RPMI8226 (cell line): ENCODE measurements at places on chromosomes 7 and 10.

- no peak for DNase-seq
Measured at GRCh38 chr10:129055225-129055624, 411.8 kb upstream of the MGMT start.

DNA sequence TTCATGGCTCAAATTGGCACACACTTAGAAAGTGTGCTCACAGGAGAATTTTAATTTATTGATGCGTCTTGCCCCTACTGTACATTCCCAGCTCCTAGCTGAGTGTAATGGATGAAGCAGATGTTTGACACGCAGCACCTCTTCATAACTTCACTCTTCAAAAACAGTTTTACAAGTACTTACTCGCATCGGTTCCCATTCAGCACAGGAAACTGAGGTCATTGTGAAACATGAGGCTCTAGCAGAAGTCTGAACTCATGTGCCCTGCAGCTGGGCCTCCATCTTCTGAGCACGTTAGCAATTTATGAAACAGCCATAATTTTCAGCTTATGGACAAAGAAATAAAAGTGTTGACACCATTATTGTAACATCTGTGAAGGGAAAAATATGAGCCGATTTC lies 558.9 kb upstream of the MGMT start:
- peak; percentile 16 for DNase-seq

DNA sequence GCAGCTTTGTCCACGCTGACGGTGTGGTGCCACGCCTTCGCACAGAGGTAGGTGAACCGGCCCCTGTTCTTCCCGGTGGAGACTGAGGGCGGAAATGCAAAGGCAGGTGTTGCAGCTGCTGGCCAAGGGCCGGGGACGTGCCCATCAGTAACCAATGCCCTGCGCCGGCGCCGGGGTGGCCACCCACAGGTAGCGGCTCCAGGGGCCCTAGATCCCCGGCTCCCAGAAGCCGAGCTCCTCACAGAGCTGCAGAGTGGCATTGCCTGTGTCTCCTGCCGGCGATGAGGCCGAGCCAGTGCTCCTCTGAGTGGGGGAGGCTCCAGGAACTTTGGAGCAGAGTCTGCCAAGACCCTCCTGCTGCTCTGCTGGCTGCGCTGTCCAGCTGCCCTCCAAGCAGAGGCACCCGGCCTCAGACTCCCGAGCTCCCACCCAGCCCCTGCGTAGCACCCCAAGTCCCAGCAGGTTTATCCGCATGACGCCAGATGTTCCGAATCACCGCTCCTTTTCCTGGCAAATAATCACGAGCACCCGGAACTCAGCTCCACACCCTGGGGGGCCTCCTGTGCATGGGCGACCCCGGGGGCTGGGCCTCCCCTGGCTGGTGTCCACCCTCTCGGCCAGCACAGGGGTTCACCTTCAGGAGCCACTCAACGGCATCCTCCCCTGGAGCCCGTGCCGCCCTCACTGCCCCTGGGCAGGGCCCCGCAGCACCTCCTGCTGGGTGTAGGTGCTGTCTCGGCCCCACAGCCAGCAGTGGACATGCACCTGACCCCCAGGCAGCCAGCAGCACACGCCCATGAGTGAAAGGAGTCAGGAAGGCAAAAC lies 22.1 kb downstream of the CFAP46 start:
- DNase-seq: no peak

GRCh38 chr7:94182066-94182465 lies 177.9 kb upstream of the BET1 start:
- DNase-seq: no peak

DNA sequence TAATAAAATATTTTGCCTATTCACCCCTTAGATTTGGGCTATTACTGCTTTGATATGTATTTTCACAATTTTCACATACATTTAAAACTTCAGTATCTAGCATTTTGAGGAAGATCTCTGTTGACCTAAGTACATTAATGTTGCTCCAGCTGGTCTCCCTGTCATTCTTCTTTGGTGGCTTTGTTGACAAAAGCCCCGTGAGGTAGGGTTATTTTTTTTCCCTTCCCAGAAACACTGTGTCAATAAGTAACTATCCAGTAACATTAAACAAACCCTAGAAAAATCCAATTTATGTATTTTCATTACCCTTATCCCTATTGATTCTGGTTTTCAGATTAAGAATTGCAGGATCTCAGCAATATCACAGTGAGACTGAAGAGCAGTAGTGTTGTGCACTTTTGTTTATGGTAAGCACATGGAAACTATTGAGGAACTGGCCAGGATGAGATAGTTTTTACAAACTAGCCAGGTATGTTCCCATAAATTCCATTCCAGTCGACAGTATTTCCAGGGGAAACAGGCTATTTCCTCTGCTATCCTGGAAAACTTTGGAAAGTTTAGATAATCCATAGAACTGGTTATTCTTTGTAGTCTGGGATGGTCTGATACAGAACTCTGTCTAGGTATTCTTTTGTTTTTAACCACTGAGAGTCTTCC lies 198.2 kb downstream of the PON1 start:
- no peak for DNase-seq

- peak; percentile 62 for DNase-seq
Measured at GRCh38 chr7:100053215-100053614, 3.6 kb downstream of the ZSCAN21 start.

- no peak for DNase-seq
Measured at GRCh38 chr10:32959006-32959920, 1.2 kb upstream of the ITGB1 start.

GRCh38 chr7:50422858-50423257 lies 27.3 kb downstream of the FIGNL1 start:
- DNase-seq: no peak

DNA sequence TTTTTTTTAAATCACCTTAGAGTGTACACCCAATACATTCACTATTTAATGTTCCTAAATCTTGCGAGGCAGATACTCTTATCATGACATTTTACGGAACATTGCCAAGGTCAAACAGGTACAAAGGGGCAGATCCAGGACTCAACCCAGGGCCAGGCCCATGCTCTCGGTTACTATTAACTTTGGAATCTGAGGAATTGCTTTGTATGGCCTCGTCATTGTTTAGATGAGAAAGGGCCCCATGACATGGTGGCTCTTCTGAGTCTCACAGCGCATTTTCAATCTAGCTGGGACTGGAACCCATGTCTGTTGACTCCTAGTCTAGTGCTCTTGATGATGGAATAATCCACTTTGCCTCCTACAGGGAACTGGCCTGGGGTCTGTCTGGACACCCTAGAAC lies 59.1 kb downstream of the GATA3 start:
- DNase-seq: no peak

GRCh38 chr10:70757856-70758255 lies 27.3 kb downstream of the TBATA start:
- no peak for DNase-seq

GRCh38 chr10:71564194-71564820 lies 155.3 kb downstream of the C10orf105 start:
- no peak for DNase-seq
